B cell (primary cell): ENCODE measurements at places on chromosomes 13 and 19. TPM values are rescaled to one million over a fixed set of nuclear protein-coding genes. Genes with fewer than 3 reads are reported as not detected.
A peak's percentile ranks its signal among the peaks of the same experiment; 100 is the strongest.

GRCh38 chr19:42113641-42114348 lies 18.5 kb downstream of the POU2F2 start:
- DNase-seq, result peak; percentile 84

- peak; percentile 79 for DNase-seq
These were observed 1.8 kb upstream of the APOE start for GRCh38 chr19:44903602-44904425.

DNA sequence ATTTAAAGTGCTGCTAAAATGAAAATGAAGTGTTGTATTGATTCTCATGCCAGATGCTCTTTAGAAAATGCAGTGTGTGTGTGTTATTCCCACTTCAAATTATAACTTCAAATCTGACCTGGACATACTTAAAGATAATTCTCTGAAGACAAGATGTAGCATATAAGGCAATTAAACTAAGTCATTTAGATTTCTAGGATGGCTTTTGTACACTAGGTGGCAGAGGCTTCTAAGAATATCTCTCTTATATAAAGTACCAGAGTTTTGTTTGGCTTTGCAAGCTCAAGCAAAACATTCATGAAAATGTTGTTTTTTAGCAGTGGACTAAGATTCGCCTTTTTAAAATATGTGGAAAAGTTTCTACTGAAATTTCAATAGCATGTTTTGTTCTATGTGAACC lies 407.2 kb downstream of the GPC5 start:
- DNase-seq, result no peak

GRCh38 chr13:113930671-113931637 lies 42.9 kb downstream of the C13orf46 start:
- DNase-seq, result no peak

GRCh38 chr13:25987987-25988386 lies 63.8 kb downstream of the SHISA2 start:
- no peak for DNase-seq

- peak; percentile 68 for DNase-seq
These were observed 24.5 kb downstream of the TEX101 start for GRCh38 chr19:43439032-43439708.

GRCh38 chr19:14023404-14024235 lies 4.3 kb upstream of the RLN3 start:
- no peak for DNase-seq

DNA sequence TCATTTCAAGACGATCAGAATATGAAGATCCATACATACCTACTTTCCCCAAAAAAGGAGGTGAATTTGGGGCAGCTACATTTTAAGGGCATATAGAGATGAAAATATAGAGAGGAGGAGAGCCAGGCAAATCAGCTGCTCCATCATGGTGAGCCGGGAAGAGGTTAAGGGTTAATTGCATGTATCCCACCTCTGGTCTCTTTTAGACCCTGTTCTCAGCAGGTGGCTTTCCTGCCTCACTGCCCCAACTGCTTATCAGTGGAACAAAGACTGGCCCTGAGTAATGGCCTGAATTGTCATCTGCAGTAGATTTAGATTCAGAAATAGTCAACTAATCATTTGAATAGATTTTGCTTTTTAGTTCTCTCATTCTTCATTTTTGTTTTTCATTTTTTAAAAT lies 206.6 kb downstream of the SPRY2 start:
- no peak for DNase-seq

- peak; percentile 77 for DNase-seq
These were observed 6.5 kb upstream of the TIMM50 start for GRCh38 chr19:39474139-39474620.

Gene C19orf44
- total RNA-seq, result 8.4 and 9.8 TPM in 2 replicates

Gene CBLC
- total RNA-seq, result not detected in 2 replicates

Gene ALOX5AP
- 72.3 and 87.5 TPM in 2 replicates for total RNA-seq

Gene ICAM5
- 0.34 and 0.54 TPM in 2 replicates for total RNA-seq

Gene SMIM44
- total RNA-seq, result not detected in 2 replicates

Gene RFX1
- total RNA-seq, result 33.3 and 33.9 TPM in 2 replicates

Gene AP2S1
- total RNA-seq, result 47.2 and 49.3 TPM in 2 replicates

Gene ZNF665
- 16.3 and 18.1 TPM in 2 replicates for total RNA-seq

Gene KRTDAP
- not detected in 2 replicates for total RNA-seq

Gene NRTN
- 0.36 TPM in 1 of 2 replicates, not detected in the other for total RNA-seq
